ENCODE measurements at places on chromosomes 3 and 15.

GRCh38 chr3:32323604-32324003 is 68.0 kb upstream of the CMTM7 start:
- no peak for DNase-seq

- DNase-seq: no peak
Observed at GRCh38 chr15:65460741-65461347, 38.1 kb upstream of the IGDCC4 start.

- DNase-seq: no peak
Observed at GRCh38 chr3:127064391-127065137, 81.6 kb downstream of the PLXNA1 start.

DNA sequence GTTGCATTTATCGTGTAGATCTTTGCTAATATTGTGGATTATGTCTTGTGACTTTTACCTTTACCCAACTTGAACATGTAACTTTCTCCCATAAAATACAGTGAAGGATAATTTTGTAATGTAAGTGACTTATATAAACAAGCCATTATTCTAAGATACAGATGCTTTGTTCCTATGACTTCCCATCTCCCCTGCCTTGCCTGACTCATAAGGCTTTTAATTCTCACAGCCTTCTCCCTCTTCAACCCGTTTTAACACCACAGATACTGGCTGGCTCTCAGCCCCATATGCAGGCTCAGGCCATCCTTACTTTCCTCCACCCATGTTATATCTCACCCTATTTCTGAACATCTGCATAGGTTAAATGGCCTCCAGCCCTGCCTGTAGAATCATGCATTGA is 4.1 kb downstream of the CCNDBP1 start:
- DNase-seq: no peak

GRCh38 chr15:74653426-74654102 is 37.9 kb downstream of the CLK3 start:
- no peak for DNase-seq

DNA sequence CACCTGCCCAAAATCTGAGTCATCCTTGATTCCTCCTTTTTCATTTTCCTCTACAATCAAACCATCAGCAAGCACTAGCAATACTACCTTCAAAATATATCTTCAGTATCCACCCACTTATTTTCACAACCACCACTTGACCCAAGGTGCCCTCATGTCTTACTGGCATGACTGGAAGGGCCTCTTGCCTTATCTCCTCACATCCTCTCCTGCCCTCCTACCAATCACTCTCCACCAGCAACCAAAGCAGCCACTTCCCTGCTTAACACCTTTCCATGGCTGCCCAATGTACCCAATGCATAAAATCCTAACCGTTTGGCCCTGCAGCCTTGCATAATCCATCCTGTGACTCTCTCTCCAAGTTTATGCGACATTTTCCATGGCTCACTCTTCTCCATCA is 76.0 kb downstream of the MTHFS start:
- no peak for DNase-seq

DNA sequence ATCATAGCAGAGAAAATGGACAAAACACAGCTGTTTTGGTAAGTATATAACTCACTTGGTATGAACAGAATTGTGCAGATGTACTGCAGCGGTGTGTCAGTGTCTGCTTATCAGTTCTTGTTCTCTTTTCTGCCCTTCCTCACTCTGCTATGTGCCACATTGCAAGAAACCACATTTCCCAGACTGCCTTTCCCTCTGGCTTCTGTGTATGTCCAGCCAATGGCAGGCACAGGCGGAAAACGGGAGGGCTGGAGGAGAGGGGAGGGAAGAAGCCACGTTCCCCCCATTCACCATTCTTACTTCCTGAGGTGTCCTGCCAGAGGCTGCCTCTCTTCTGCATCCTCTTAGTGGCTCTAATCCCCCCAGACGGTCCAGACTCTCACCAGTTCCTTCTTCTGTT is 15.4 kb downstream of the HHLA2 start:
- DNase-seq: no peak

DNA sequence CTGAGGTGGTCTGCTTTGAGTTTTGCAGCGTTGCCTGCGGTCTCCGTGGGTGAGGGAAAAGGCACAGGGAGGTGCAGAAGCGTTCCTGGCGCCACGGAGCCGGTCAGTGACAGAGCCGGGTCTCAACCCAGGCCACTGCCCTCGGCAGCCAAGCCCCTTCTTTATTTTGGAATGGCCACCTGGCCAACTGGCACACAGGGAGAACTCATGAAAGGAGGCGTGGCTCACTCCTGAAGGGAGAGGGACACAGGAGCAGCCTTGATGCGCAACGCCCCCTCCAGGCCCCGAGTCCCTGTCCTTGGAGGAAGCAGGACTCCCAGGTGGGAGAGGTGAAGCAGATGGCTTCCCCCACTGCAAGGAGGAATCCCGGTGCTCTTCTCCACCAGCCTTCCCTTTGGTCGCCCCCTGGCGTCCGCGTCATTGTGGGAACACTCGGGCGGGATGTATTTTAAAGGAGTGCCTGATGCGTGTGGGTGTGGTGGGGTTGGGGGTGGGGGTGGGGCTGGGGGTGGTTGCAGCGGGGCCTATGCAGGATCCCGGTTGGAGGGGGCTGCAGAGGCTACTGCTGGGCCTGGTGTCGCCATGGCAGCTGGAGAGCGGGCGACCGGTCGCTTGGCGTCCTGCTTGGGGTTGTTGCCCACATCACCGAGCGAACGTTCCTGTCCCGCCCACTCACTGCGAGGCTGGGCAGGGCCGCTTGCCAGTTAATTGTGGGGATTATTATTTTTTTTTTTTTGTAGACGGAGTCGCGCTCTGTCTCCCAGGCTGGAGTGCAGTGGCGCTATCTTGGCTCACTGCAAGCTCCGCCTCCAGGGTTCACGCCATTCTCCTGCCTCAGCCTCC is 32.6 kb downstream of the APBA2 start:
- no peak for DNase-seq

Data from SK-N-MC (cell line).